ENCODE measurements at places on chromosomes 5 and 9. TPM values are rescaled to one million over a fixed set of nuclear protein-coding genes. Genes with fewer than 3 reads are reported as not detected.

DNA sequence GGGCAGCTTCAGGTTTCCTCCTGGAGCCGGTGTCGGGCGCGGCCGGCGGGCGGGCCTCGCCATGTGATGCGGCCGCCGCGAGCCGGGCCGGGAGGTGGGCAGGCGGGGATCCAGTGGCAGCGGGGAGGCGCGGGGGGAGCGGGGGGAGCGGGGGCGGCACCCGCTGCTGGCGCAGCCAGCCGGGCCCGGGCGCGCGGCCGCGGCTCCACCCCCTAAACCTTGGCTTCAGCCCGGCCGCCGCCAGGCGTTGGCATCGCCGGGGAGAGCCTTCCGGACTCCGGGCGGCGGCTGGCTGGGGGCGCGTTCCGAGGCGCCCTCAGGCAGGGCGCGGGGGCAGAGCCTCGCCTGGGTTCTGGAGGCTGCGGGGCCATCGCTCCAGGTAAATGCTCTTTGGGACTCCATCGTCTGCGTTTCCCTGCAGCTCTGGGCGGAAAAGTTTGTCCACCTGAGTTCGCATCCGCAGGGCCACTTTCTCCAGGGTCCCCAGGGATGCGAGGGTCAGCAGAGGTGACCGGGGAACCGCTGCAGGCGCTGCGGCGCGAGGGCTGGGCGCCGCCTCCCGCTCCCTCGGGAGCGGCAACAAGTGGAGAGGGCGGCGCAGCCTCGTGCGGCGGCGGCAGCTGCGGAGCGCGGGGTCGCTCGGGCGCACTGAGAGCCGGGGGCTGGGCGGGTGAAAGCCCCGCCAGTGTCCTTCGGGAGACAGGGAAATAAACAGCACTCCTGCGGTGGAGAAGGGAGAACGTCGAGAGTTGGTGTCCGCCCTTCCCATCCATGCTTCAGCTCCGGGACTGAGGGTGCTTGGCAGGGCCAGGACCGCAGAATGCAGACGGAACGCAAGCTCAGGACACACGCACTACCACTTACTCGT lies at the start of gene ARHGEF28:
TSS of gene ARHGEF28 (plus strand) at position 253 of the 868 bp plus-strand sequence. CDS start 58,656 bp downstream, outside the sequence.
- peaks cover 35% of the 10 kb centered on the region for H3K27me3 ChIP-seq
- peak within 1 kb of the TSS; percentile 42 for H3K27ac ChIP-seq
- peak within 1 kb of the TSS; percentile 69 for H3K4me3 ChIP-seq
- H3K36me3 ChIP-seq = no peaks in the 10 kb centered on the region
- H3K4me1 ChIP-seq = peaks cover 11% of the 10 kb centered on the region

Gene SPINK4
- not detected for total RNA-seq

Gene MED7
- 19.7 TPM for total RNA-seq

DNA sequence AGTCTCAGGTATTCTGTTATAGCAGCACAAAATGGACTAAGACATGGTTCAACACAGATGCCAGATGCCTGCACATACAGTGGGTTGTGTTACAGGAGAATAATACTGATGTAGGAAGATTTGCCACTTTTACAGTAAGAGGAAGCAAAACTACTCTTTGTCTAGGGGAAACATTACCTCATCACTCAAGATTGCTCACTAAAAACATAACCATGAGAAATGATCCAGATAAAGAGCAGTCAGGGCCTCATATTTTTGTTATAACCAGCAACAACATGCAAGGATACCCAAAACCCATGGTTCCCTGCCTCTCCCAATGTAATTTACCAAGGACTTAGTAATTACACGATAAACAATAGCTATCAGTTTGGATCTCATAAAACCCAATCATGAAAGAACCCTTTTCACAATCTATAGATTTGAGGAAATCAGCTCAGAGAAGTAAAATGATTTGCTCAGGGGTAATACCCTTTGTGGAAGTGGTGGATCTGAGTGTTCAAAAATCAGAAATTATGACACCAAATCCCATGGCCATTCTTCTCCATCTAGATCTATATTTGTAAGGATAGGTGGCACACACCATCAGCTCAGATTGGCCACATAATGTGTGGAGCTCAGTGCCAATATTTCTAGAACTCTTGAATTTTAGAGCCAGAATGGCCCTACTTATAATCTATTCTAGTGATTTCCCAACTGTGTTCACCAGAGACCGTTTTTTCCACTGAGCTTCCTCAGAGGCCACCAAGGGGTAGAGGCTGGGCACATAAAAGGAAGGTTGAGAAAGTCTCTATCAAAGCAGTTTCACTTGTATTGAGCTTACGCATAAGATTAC lies 27.8 kb downstream of the DPYSL3 start:
- H3K4me3 ChIP-seq = no peak overlapping the region
- no peaks in the 10 kb centered on the region for H3K4me1 ChIP-seq
- H3K36me3 ChIP-seq = no peaks in the 10 kb centered on the region
- no peak for DNase-seq
- no peaks in the 10 kb centered on the region for H3K27me3 ChIP-seq

GRCh38 chr9:98449871-98450270 lies 194.4 kb upstream of the TBC1D2 start:
- H3K4me1 ChIP-seq = no peaks in the 10 kb centered on the region
- no peak overlapping the region for H3K4me3 ChIP-seq
- H3K27ac ChIP-seq = no peak overlapping the region
- no peaks in the 10 kb centered on the region for H3K36me3 ChIP-seq

Gene HARS1
- total RNA-seq = 41.1 TPM

GRCh38 chr5:129616517-129616916 lies 131.4 kb upstream of the MINAR2 start:
- no peaks in the 10 kb centered on the region for H3K27me3 ChIP-seq
- no peak for DNase-seq
- H3K27ac ChIP-seq = no peak overlapping the region
- H3K36me3 ChIP-seq = no peaks in the 10 kb centered on the region

- no peaks in the 10 kb centered on the region for H3K27me3 ChIP-seq
- no peaks in the 10 kb centered on the region for H3K36me3 ChIP-seq
- no peak for DNase-seq
- H3K27ac ChIP-seq = no peak overlapping the region
- H3K4me1 ChIP-seq = peaks cover 33% of the 10 kb centered on the region
Measured at GRCh38 chr5:960551-960950, 48.1 kb upstream of the NKD2 start.

DNA sequence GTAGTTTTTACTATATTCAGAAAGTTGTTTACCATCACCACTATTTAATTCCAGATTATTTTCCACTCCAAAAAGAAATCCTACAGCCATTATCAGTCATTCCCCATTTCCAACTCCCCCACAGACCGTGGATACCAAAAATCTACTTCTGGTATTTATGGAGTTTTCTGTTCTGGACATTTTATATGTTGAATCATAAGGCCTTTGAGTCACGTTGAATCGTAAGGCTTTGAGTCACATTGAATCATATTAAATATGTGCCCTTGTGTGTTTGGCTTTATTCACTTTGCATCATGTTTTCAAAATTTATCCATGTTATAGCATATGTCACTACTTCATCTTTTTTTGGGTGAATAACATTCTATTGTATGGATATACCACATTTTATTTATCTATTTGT lies 454.1 kb upstream of the NUDT12 start:
- no peak overlapping the region for H3K4me3 ChIP-seq
- H3K36me3 ChIP-seq = no peaks in the 10 kb centered on the region
- H3K4me1 ChIP-seq = no peaks in the 10 kb centered on the region
- no peak for DNase-seq
- no peaks in the 10 kb centered on the region for H3K27me3 ChIP-seq
- H3K27ac ChIP-seq = no peak overlapping the region

GRCh38 chr5:6496207-6496584 lies 47.5 kb downstream of the UBE2QL1 start:
- no peak for DNase-seq
- no peaks in the 10 kb centered on the region for H3K4me1 ChIP-seq
- no peaks in the 10 kb centered on the region for H3K36me3 ChIP-seq
- H3K4me3 ChIP-seq = no peak overlapping the region
- peaks cover 3% of the 10 kb centered on the region for H3K27me3 ChIP-seq
- peak overlapping the region; percentile 28 for H3K27ac ChIP-seq

GRCh38 chr9:92947268-92948037 lies at the start of gene FGD3:
Gene FGD3, plus strand, starts transcription at chr9:92947523. Its CDS starts 28,734 bp downstream, at chr9:92976257.
- H3K36me3 ChIP-seq = no peaks in the 10 kb centered on the region
- H3K4me1 ChIP-seq = no peaks in the 10 kb centered on the region
- peak within 1 kb of the TSS; percentile 40 for H3K4me3 ChIP-seq
- peak; percentile 68 for DNase-seq
- no peaks in the 10 kb centered on the region for H3K27me3 ChIP-seq

DNA sequence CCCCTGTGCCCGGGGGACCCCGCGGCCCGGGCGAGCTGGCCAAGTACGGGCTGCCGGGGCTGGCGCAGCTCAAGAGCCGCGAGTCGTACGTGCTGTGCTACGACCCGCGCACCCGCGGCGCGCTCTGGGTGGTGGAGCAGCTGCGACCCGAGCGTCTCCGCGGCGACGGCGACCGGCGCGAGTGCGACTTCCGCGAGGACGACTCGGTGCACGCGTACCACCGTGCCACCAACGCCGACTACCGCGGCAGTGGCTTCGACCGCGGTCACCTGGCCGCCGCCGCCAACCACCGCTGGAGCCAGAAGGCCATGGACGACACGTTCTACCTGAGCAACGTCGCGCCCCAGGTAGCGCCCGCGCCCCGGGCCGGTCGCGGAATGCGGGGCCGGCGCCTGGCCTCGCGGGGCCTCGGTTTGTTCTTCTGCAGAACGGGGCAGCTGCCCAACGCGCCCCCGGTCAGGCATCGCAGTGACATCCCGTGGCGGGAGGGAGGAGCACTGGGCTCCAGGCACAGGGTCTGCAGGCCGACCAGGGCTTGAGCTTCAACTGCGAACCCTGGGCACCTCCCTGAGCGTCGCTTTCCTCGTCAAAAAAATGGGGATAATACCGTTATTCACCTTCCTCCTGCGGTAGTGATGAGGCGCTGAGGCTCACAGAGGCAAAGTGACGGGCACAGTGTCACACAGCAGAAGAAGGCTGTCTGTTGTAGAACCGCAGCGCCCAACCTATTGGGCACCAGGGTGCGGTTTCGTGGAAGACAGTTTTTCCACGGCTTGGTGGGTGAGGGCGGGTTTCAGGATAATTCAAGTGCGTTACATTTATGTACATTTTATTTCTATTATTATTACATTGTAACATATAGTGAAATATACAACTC lies 777 bp downstream of the ENDOG start:
- peaks cover 7% of the 10 kb centered on the region for H3K4me1 ChIP-seq
- H3K36me3 ChIP-seq = no peaks in the 10 kb centered on the region
- H3K4me3 ChIP-seq = peak overlapping the region; percentile 67
- H3K27me3 ChIP-seq = no peaks in the 10 kb centered on the region
- no peak overlapping the region for H3K27ac ChIP-seq

DNA sequence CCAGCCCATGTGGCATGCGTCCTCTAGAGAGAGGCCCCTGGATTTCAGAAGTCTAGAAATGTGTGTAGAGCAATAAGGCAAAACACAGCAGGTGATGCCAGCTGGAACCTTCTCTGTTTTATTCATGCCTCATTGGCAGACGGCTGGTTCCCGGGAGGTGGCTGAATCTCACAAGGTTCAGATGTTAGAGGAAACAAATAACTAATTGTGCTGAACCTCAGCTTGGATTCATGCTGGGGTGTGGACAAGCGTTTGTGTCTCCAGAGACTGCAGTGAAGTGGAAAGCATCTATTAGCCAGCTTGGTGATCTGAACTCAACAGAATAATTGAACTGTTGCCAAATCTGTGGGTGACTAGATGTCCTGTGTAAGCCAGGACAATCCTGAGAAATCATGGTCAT lies 131.1 kb upstream of the NR4A3 start:
- no peak overlapping the region for H3K4me3 ChIP-seq
- no peaks in the 10 kb centered on the region for H3K36me3 ChIP-seq
- no peaks in the 10 kb centered on the region for H3K27me3 ChIP-seq
- no peak for DNase-seq
- H3K27ac ChIP-seq = no peak overlapping the region
- H3K4me1 ChIP-seq = peaks cover 5% of the 10 kb centered on the region

DNA sequence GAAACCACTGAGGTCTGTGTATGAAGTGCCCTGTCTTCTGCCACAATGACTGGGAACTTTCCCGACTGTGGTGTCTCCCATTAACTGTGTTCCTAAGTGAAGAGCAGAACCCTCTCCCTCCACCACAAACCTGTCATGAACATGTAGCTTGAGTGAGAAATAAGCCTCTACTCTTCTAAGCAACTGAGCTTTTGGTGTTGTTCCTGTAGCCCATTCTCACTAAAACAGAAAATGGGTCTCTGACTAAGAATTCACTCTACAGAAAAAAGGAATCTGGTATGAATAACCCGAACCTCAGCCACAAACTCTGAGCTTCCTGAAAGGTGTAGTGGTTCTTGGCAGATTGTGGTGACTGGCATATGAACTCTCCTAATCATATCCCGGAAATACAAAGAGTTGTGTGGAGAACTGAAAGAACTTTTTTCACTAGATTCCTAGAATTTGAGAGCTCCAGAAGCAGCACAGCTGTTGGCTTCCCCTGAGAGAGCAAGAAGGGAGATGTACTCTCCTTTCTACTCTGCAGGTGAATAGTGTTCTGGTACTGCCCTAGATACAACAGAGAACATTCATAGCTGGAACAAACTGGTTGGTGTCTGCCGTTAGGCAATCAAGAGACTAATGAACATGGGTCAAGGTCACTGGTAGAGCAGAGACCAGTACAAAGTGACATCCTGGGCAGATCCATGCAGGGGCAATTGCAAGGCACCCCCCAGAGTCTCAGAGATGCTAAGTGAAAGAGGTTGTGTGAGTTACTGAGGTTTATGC lies 283.8 kb downstream of the PDE4D start:
- no peak overlapping the region for H3K4me3 ChIP-seq
- no peaks in the 10 kb centered on the region for H3K36me3 ChIP-seq
- H3K27ac ChIP-seq = no peak overlapping the region
- DNase-seq = no peak

Gene CAMK2A
- 0.88 TPM for total RNA-seq

Gene SLC1A3
- 42.3 TPM for total RNA-seq

- no peak overlapping the region for H3K4me3 ChIP-seq
- no peak overlapping the region for H3K27ac ChIP-seq
- H3K36me3 ChIP-seq = no peaks in the 10 kb centered on the region
- DNase-seq = peak; percentile 72
Measured at GRCh38 chr9:136567651-136568287, 21.9 kb upstream of the NOTCH1 start.

Gene CATSPER3
- total RNA-seq = not detected

GRCh38 chr5:92945605-92946097 lies 635.4 kb downstream of the NR2F1-AS1 start:
- H3K4me1 ChIP-seq = peaks cover 11% of the 10 kb centered on the region
- no peak overlapping the region for H3K27ac ChIP-seq
- no peaks in the 10 kb centered on the region for H3K36me3 ChIP-seq
- no peak overlapping the region for H3K4me3 ChIP-seq
- DNase-seq = no peak

GRCh38 chr5:179378441-179379271 lies 33.4 kb upstream of the ADAMTS2 start:
- H3K27me3 ChIP-seq = no peaks in the 10 kb centered on the region
- peak overlapping the region; percentile 48 for H3K27ac ChIP-seq
- H3K36me3 ChIP-seq = no peaks in the 10 kb centered on the region
- peaks cover 3% of the 10 kb centered on the region for H3K4me1 ChIP-seq
- no peak overlapping the region for H3K4me3 ChIP-seq
- DNase-seq = peak; percentile 30

Gene TAF11L2
- total RNA-seq = not detected

GRCh38 chr9:13508681-13509080 lies 229.2 kb upstream of the MPDZ start:
- no peaks in the 10 kb centered on the region for H3K27me3 ChIP-seq
- H3K36me3 ChIP-seq = no peaks in the 10 kb centered on the region
- H3K27ac ChIP-seq = no peak overlapping the region
- DNase-seq = no peak
- peaks cover 7% of the 10 kb centered on the region for H3K4me1 ChIP-seq

- H3K4me3 ChIP-seq = no peak overlapping the region
- no peaks in the 10 kb centered on the region for H3K36me3 ChIP-seq
- peaks cover 5% of the 10 kb centered on the region for H3K4me1 ChIP-seq
- H3K27me3 ChIP-seq = no peaks in the 10 kb centered on the region
- peak overlapping the region; percentile 6 for H3K27ac ChIP-seq
Measured at GRCh38 chr9:119868694-119869093, 499.5 kb upstream of the BRINP1 start.

Gene PCDHB12
- total RNA-seq = 1.1 TPM

GRCh38 chr5:144191998-144192397 lies 21.3 kb downstream of the KCTD16 start:
- peak overlapping the region; percentile 53 for H3K27ac ChIP-seq
- peaks cover 38% of the 10 kb centered on the region for H3K4me1 ChIP-seq
- DNase-seq = peak; percentile 73
- H3K36me3 ChIP-seq = no peaks in the 10 kb centered on the region

Data from hepatocyte (in vitro differentiated cells).